ENCODE measurements at places on chromosomes 6 and 20. TPM values are rescaled to one million over a fixed set of nuclear protein-coding genes. Genes with fewer than 3 reads are reported as not detected.

DNA sequence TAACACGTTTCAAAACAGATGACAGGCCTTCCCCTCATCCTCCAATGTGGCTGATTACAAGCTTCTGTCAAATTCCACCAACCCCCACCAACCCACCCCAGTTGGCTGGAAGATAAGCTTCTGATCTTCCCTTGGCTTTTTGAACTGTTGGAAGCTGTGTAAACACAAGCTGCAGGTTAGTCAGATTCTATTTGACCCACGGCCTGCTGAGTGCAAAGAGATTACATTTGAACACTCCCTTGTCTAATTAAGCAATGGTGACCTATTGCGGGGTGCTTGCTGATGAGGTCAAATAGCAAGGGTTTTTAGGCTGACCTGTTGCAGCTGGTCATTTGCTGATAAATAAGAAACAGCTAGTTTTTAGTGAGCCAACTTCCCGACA lies 379.7 kb downstream of the BMP2 start:
- no peak for ATAC-seq

DNA sequence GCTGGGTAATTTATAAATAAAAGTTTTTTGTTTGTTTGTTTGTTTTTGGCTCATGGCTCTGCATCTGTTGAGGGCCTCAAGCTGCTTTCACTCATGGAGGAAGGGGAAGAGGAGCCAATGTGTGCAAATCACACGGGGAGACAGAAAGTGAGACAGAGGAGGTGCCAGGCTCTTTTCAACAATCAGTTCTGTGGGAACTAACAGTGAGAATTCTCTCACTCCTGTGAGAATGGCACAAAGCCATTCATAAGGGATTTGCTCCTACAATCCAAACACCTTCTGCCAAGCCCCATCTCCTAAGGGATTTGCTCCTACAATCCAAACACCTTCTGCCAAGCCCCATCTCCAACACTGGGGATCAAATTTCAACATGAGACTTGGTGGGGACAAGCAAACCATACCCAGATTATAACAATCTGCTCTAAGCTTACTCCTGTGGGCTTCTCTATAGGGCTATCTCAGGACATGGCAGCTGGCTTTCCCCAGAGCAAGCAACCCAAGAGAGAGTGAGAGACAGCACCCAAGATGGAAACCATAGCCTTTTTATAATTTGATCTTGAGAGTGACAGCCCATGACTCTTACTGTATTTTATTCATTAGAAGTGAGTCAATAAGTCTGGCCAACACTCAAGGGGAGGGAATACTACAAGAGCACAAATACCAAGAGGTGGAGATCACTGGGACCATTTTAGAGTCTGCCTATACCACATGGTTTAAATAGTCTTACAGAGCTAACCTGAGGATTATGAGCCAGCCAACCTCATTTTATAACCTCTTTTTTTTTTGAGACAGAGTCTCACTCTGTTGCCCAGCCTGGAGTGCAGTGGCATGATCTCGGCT lies 22.8 kb upstream of the LRRC1 start:
- peak; percentile 50 for ATAC-seq

DPPA5 gene
- total RNA-seq: not detected

DNA sequence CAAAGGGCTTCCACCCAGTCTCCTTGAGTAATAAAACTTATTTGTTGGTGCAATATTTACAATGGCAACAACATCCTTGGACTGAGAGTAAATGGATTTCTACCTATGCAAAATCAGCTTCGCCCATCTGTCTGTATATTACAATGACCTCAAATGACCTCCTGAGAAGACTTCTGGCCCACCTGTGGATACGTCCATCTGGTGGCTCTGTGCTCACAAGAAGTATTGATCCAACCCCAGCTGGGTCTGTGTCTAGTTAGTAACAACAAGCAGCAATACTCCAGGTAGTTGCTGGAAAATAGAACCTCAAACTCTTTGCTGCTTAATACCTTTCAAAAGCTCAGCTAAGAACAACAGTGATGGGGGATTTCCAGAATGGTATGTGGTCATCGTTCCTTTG lies 34.7 kb upstream of the GSTA4 start:
- no peak for ATAC-seq

- ATAC-seq: no peak
Observed at GRCh38 chr6:88311561-88311960, 145.4 kb upstream of the CNR1 start.

DNA sequence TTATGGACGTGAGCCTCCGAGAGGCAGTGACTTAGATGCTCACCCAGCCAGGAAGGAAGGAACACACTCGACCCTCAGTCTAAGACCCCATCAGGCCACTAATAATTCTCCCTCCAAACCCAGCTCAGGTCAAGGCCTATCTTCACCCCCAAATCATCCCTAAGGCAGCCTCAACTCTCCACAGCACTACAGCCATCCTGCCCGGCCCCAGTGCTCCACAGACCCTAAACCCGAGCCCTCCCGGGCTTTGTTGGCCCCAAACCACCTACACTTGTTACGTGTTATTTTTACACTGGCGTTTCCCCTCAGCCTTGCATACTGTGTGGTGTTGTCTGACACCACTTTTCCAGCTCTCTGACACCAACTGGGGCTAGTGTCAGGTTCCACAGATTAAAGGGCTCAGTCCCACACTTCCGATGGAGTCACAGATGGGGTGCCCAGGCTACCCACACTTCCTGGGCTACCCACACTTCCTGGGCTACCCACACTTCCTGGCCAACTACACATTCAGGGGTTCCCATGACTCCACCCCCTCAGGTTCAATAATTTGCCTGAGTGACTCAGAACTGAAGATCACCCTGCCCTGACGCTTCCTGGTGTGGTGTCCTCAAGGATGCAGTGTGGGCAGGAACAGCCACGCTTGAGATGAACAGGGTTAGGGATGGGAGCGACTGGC lies 25.3 kb downstream of the RBCK1 start:
- ATAC-seq: peak; percentile 75

- no peak for ATAC-seq
Observed at GRCh38 chr6:162849269-162849668, 121.5 kb downstream of the PACRG start.

GRCh38 chr6:77630014-77630413 lies 22.8 kb upstream of the MEI4 start:
- no peak for ATAC-seq

- ATAC-seq: no peak
Observed at GRCh38 chr20:21529863-21530262, 16.0 kb upstream of the NKX2-2 start.

DNA sequence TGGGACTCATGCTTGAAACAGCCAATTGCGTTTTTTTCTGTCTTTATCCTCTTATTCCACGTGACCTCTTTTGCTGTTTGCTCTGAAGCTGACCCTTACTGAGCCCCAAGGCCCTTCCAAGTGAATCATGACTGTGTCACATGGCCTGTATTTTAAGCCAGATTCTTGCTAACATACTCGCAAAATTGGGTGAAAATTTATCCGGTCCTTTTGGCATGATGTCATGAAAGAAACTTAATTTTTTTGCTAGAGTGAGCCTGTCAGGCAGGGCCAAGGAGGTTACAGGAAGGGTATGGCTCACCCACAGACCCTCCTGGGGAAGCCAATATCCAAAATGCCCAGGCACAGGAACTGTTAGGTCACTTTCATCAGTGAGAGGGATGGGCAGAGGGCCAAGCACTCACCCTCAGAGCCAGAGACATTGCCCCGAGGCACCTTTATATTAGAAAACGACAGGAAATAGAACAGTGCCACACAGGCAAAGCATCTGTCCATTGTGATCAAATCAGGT lies 296.7 kb downstream of the CDH26 start:
- no peak for ATAC-seq

DNA sequence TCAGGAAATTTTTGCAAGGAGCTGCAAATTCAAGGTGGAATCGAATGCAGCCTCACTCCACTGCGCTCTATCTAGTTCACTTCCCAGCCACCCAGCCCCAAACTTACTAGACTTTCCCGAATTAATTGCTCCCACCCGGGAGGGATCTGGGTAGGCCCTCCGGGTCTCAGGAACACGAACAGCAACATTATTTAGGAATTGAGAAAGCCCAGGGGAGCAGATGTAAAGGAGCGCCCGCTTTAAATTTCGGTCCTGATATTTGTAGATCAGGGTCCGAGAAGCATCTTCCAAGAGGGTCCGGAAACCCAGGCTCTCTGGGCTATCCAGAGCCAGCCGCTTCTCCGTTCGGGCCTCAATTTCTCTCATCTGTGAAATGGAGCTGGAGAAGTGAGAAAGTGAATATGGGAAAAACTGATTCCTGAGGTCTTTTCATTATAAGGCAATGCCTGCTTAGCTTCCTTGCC lies 490 bp upstream of the ID1 start:
- ATAC-seq: no peak

- ATAC-seq: no peak
Observed at GRCh38 chr6:138979365-138979764, 8.7 kb downstream of the REPS1 start.

GRCh38 chr6:78942446-78942845 lies 75.1 kb downstream of the IRAK1BP1 start:
- ATAC-seq: no peak

LRP11 gene
- 41.8 TPM for total RNA-seq

MUCL3 gene
- total RNA-seq: 1.00 TPM

DNA sequence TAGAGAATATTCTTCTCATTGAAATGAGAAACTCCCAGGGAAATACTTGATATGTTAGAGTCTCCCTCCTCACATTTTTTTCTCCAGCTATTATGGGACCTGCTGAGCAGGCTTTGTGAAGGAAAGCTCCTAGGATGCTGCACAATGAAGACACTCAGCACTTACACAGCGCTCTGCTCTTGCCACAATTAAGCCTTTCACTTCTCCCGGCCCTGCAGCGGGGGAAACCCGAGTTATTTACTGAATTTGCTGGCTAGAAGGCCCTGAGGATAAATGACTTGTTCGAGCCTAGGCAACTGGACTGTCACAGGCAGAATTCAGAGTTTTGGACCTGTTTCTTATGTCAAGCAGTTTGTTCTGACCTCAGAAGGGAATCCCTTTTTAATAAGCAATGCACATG lies 102.0 kb downstream of the MAP3K7 start:
- no peak for ATAC-seq

GRCh38 chr6:143064271-143064670 lies 3.6 kb downstream of the AIG1 start:
- no peak for ATAC-seq

LIN28B gene
- not detected for total RNA-seq
